C1 segment of cervical spinal cord (tissue), 14 donors: ENCODE measurements at places on chromosomes 6 and 20.

GRCh38 chr6:167211881-167212712 is 54.3 kb upstream of the GPR31 start:
- DNase-seq, result no peak

DNA sequence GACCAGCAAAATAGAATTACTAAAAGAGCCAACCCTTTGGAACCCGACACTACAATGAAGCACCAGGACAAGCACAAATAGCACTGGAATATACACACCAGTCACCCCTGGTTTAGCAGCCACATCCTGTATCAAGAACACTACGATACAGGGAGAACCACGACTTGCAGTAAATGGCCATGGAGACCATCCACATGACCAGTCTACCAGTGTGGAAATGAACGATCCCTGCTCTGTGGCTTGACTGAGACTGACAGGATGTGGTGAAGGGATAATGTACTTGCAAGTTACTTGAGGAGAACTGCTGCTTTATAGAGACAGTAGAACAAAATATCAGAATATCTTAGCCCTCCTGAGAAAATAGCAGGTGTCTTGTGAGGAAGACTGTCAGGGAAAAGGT is 169.6 kb downstream of the COL9A1 start:
- no peak for DNase-seq

GRCh38 chr6:44898296-44898930 is 429.7 kb upstream of the RUNX2 start:
- no peak for DNase-seq

GRCh38 chr20:10067321-10067720 is 32.5 kb downstream of the ANKEF1 start:
- DNase-seq, result no peak

- no peak for DNase-seq
Measured at GRCh38 chr6:25889877-25890853, 16.1 kb upstream of the SLC17A3 start.

DNA sequence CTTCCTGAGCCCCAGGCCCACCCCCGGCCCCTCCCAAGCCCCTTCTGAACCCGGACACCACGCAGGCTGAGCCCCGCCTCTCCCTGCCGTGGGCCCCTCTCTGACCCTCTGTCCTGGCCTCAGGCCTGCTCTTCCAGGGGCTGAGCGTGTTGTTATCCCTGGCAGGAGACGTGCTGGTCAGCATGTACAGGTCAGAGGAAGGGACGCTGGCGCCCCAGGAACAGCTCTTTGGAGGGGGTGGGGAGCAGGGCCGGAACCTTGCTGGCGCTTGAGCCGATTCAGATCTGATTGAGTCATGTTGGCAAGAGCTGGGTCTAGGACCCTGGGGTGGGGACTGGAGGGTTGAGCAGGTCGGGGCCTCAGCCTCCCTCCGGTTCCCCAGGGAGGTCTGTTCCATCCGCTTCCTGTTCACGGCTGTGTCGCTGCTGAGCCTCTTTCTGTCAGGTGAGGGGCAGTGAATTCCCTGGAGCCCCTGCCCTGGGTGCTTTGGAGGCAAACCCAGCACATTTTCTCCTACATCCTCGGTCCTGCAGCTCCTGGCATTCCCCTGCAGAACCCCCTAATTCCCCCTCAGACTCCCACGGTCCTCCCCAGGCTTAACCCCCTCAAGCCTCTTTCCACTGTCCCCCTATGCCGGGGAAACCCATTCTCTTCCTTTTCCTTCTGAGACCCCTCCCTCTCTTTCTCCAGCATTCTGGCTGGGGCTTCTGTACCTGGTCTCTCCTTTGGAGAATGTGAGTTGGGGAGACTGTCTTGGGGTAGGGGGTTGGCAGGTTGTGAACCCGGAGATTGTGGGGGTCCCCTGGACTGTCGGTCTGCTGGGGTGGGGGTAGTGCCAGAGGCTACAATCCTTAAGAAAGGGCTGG is 2.0 kb downstream of the SPAG4 start:
- DNase-seq, result no peak

DNA sequence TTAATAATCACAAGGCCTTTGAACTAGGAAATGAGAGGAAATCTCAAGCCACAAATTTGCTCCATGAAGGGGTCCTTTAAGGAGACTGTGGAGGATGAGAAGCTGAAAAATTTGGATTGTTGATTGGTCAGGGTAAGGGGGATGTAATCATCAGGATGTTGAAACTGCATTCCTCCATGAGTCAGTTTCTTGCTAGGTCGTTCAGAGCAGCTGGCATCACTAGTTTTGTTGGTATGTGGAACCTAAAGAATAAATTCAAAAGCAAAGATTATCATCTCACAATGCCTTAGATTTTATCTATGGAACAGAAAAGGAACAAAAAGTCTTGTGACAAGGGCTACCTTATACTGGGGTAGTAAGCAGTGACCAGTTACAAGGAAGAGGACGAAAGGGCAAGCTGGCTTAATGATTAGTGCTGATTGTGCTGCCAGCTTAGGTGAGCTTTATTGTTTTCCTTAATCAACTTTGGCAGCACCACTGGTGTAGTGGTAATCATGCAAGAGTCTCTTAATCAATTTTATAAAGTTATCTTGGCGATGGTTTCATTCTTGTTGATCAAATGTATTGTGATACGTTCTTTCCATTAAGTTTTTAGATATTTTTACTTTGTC is 36.6 kb downstream of the CRISP2 start:
- no peak for DNase-seq

- no peak for DNase-seq
Measured at GRCh38 chr6:46352541-46353268, 138.5 kb downstream of the RCAN2 start.

DNA sequence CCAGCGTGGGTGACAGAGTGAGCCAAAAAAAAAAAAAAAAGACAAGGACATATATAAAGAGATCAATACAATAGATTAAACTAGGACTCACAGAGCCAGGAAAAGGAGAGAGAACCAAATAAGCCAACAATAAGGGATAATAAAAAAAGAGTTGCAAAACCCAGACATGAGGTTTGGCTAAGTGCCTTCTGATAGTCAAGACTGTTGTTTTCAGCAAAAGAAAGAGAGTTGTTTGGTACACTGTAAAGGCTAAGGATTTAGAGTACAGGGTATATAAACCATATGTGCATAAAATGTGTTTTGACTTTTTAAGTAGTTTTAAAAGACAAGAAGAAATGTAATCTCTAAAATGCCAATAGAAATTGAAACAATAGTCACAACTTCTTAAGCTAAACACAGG is 42.8 kb downstream of the RPF2 start:
- DNase-seq, result no peak

GRCh38 chr6:118719351-118720124 is 68.1 kb upstream of the CEP85L start:
- DNase-seq, result no peak

DNA sequence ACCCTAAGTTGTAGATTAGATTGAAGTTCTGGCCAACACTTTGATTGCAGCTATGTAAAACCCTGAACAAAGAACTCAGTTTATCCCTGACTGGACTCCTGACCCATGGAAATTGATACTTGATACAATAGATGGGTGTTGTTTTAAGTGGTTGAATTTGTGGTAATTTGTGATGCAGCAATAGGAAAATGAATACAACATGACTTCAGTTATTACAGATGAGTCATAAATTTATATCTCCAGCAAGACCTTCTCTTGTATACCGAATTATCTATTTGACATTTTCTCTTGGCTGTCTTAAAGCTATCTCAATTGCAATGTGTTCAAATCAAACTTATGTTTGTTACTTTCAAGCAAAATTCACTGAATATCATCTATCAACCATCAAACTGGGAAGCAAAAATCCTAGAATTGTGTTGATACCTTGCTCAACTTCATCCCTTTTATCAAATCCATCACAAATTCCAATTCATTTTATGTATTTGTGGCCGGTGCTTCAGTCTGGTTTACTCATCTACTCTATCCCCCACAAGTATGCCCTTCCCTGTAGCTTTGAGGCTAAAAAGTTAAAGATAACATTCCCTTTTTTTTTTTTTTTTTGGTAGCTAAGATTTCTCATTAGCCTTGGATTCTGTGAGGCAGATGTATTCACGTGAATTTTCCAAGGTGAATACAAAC is 129.4 kb upstream of the CENPW start:
- DNase-seq, result no peak

GRCh38 chr6:3757241-3757641 is 5.7 kb upstream of the PXDC1 start:
- no peak for DNase-seq

DNA sequence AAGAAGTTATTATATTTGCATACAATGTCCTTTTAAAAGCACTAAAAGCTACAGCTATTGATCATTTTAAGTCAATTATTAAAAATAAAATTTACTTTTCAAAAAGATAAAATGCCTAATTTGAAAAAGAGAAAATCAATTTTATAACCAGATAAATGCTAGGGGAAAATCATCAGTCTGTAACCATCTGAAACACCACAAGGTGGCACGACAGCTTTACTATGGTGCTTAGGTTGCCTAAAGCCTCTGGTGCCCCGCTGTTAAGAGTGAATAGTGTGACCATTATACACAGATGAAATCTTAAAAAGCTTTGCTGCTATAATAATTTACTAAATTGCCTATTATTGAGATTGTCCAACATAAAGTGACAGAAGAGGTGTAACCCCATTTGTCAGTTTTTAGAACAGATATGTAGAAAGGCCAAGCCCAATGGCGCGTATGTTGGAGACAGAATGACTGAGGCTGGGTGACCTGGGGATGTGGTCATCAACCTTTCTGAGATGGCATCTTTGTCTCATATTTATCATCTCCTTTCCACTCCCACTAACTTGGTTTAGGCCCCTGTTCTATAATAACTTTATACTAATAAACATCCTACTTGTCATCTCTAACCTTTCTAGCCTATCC is 100.8 kb downstream of the MOXD1 start:
- DNase-seq, result peak; percentile 5

DNA sequence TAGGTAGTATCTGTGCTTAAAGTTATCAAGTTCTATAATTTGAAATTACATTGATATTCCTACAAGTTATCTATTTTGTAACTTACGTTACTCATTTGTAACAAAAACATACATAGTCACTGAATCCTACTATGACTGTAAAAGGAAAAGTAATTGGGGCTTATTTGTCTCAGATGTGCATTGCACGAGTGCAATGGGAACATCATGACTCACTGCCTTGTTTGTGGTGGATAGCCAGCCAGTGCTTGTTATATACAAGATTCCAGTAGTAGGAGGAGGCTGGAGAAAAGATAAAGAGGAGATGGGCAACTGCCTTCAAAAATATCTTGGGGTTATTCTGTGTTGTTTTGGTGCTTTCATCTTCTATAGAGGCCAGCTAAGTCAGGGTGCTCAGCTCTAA is 164.1 kb downstream of the RNF144B start:
- no peak for DNase-seq

DNA sequence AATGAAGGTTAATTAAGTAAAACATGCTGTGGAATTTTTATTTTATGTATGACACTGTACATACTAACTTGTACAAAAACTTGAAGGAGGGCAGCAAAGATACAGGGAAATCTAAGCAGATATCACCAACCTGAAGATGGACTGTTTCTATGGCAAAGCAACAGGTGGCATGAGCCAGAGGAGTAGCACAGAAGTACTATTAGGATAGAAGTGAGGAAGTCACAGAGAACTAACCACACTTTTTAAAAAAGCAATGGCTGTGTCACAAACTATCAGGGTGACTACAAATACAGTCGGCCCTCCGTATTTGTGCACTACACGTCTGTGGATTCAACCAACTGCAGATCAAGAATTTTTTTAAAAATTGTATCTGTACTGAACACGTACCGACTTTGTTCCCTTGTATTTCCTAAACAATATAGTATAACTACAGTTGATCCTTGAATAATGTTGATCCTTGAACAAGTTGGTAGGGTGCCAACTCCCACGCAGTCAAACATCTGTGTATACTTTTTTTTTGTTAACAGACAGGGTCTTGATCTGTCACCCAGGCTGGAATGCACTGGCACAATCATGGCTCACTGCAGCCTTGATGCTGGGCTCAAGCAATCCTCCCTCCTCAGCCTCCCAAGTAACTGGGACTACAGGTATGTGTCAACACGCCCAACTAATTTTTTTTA is 61.0 kb downstream of the NUDT3 start:
- DNase-seq, result no peak

GRCh38 chr6:105991561-105992314 is 94.4 kb upstream of the PRDM1 start:
- no peak for DNase-seq

DNA sequence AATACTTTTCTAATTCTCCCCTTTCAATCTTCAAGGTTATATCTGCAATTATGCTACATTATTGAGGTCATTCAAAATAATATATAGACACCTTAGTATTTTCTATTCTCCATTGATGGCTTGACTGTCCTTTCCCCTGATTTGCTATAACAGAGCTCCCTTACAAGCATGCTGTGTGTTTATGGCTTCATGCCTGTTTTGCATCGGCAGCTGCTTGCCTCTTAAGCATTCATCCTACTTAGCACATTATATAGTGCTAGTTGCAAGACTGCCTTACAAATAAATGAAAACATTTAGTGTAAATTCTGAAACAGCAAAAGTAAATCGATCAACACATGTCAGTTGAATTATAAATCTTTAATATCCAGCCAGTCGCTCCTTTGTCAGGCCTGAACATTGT is 476.2 kb upstream of the POU3F2 start:
- no peak for DNase-seq

DNA sequence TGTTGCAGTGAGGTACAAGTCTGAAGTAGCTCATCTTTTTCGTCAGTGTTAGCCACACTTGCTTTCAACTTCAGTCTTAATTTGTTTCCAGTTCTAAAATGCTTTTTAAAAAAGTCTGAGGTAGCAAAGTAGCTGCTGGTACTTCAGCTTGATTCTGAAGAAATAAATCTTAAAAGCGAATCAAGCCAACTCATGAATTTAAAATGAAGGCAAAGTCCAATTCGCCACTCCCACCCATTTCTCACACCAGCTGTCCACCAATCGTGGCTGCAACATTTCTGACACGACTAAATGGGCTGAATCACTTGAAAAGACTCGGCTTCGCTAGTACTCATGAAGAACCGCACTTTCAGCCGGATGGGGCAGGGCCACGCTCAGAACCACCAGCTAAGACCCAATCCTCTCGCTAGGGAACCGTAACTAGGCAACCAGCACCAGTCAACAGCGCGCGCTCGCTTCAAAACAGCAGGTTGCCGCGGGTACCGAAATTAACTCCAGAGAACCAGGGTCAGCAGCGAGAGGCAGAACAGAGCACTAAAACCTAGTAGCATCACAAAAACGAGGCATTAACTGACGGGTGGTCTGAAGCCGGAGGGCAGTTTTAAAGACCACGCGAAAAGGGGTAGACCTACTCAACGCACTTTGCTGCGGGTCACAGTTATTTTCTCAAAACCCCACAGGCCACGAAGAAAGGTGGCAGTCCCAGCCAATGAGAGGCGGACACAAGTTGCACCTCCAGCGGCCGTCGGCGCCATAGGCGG is 900 bp downstream of the BCLAF1 start:
- peak; percentile 62 for DNase-seq

DNA sequence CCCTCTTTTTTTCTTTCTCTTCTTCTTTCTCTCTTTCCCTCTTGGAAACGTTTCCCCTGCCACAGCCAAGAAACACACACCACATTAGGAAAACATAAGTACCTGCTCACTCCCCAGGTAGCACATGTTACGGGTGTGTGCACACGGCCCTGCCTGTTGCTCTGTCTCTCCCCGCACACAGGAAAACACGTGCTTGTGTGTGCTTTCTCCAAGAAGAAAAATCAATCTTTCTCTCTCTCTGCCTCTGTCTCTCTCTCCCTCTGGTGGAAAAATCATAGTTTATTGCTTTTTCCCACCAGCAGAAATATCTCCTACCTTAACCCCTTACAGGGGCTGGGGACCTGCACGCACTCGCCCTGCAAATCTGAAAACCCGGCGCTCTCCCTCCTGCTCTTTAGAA is 102.3 kb downstream of the EDN3 start:
- peak; percentile 22 for DNase-seq

- DNase-seq, result no peak
Measured at GRCh38 chr6:41546475-41546865, 289 bp downstream of the FOXP4 start.

GRCh38 chr6:137405806-137406205 is 88.4 kb downstream of the OLIG3 start:
- DNase-seq, result no peak
